ENCODE measurements at places on chromosomes 7 and 10. TPM values are rescaled to one million over a fixed set of nuclear protein-coding genes. Genes with fewer than 3 reads are reported as not detected.
A peak's percentile ranks its signal among the peaks of the same experiment; 100 is the strongest.

Gene FANK1
- 0.67 TPM for total RNA-seq

Gene FEZF1
- total RNA-seq, result not detected

DNA sequence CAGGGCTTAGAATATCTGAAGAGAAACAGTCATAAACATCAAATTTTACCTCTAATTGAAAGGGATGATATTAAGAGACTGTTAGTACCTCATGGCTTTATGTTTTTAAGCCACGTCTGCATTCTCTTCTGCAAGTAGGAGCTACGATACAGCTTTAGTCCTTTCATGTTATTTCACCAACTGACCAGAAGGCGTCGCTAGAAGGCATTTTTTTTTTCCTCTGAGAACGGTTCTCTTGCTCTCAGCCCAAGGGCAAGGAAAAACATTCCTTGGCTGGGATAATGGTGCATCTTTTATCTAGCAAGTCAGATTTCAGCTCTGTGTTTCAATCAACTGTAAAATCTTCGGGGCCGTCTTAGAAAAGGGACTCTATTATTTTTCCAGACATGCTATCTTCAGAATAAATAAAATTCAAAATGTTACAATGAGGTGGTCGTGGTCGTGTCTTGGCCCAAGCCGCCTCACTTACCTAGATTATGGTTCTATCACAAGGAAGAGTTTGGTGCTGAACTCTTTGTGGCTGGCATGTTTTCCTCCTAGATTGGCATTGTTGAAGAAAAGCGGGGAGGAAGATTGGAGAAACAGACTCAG is 41.6 kb upstream of the LYZL2 start:
- no peaks in the 10 kb centered on the region for H3K27me3 ChIP-seq
- no peak overlapping the region for H3K27ac ChIP-seq

GRCh38 chr10:97854743-97855142 is 5.1 kb downstream of the GOLGA7B start:
- no peak for DNase-seq
- H3K27me3 ChIP-seq, result no peaks in the 10 kb centered on the region
- no peaks in the 10 kb centered on the region for H3K36me3 ChIP-seq
- no peak overlapping the region for H3K4me3 ChIP-seq
- no peaks in the 10 kb centered on the region for H3K4me1 ChIP-seq

DNA sequence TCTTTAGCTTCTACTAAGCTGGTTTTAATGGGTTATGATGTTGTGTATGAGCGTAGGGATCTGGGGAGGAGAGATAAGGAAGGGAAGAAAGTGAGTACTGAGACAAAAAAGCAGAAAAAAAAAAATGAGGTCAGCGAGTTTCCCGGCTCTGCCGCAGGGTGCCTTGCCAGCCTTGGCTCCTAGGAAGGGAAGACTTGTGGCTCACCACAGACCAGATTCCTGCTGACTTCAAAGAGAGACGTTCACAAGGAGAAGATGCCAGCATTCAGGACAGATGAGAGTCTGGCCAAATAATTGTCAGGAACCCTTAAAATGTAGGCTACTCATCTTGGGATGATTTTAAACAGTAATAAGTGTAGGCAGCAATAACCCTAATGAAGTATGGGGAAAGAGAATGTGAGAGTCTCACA is 11.4 kb upstream of the FAS start:
- H3K27me3 ChIP-seq, result no peaks in the 10 kb centered on the region
- no peaks in the 10 kb centered on the region for H3K36me3 ChIP-seq
- no peak for DNase-seq
- H3K4me3 ChIP-seq, result no peak overlapping the region

Gene ADIRF
- 195 TPM for total RNA-seq

- no peak for DNase-seq
- no peaks in the 10 kb centered on the region for H3K36me3 ChIP-seq
- H3K27ac ChIP-seq, result no peak overlapping the region
- no peaks in the 10 kb centered on the region for H3K27me3 ChIP-seq
Measured at GRCh38 chr7:34756025-34756437, 98.0 kb downstream of the NPSR1 start.

DNA sequence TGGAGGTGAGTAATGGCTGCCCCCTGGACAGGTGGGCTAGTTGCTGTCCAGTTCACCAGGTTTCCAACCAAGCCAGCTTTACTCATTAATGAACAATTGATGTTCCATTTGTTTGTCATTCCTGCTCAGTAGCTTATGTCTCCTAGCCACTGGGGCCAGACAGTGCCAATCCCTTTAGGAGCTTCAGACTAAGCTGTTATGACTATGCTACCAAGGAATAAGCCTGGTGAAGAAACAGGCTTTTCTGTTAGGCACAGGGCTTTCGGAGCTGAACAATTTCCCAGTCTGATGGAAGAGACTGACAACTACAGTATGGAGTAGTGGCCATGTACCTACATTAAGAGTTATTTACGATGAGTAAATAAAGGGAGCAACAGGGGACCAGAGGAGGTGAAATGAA is 2.1 kb upstream of the FMC1 start:
- no peaks in the 10 kb centered on the region for H3K27me3 ChIP-seq
- H3K4me1 ChIP-seq, result no peaks in the 10 kb centered on the region
- no peaks in the 10 kb centered on the region for H3K36me3 ChIP-seq
- no peak overlapping the region for H3K4me3 ChIP-seq
- DNase-seq, result no peak

DNA sequence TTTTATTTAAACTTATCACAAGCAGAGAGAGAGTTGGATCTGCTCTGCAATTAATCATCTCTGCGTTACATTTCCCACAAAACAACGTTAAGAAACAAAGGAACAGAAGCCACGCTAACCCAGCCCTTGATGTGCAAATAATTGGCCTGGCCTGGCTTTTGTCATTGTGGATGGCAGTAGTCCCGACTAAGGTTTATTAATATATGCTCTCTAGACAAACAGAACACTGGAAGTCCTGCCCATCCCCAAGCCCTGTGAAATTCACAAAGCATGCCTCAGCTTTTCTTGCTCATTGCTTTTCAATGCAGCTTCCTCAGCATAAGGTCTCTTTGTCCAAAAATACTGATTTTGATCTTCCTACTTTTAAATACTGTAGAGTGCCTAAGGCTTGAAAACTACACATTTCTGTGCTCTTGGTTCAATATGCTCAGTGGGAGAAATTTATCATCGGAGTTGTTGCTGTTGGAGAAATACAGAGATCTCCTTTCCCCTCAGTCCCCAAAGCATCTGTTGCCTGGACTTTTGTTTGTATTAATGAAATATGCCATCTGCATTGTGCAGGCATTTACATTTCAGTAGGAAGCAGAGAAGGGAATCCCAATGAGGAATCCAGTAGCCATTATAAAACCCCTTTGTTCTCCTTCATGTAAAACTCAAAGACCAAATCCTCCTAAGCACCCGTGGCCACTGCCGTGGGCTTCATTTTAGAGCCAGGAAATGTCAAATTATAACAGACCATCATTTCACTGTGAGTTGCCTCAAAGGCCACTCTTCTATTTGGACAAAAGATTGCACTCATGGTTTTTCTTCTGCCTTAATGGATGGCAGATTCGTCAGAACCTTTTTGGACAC is 61.1 kb downstream of the SORCS1 start:
- H3K4me3 ChIP-seq, result no peak overlapping the region
- H3K36me3 ChIP-seq, result no peaks in the 10 kb centered on the region
- DNase-seq, result no peak
- no peaks in the 10 kb centered on the region for H3K4me1 ChIP-seq

- no peak overlapping the region for H3K4me3 ChIP-seq
- H3K36me3 ChIP-seq, result peaks cover 34% of the 10 kb centered on the region
- peak overlapping the region; percentile 17 for H3K27ac ChIP-seq
- no peaks in the 10 kb centered on the region for H3K27me3 ChIP-seq
- no peaks in the 10 kb centered on the region for H3K4me1 ChIP-seq
Measured at GRCh38 chr7:151345576-151346469, 4.2 kb downstream of the NUB1 start.

Gene GATA3
- 0.52 TPM for total RNA-seq

- H3K27me3 ChIP-seq, result no peaks in the 10 kb centered on the region
- DNase-seq, result no peak
- H3K27ac ChIP-seq, result no peak overlapping the region
- H3K36me3 ChIP-seq, result no peaks in the 10 kb centered on the region
Measured at GRCh38 chr7:25218191-25218590, 10.1 kb downstream of the NPVF start.

Gene PCLO
- 2.9 TPM for total RNA-seq

Gene PNLIPRP2
- not detected for total RNA-seq

- no peak for DNase-seq
- no peak overlapping the region for H3K4me3 ChIP-seq
Measured at GRCh38 chr10:6221971-6222751, 19.4 kb downstream of the PFKFB3 start.

GRCh38 chr10:77500754-77501151 is 136.9 kb downstream of the KCNMA1 start:
- no peaks in the 10 kb centered on the region for H3K36me3 ChIP-seq
- no peaks in the 10 kb centered on the region for H3K4me1 ChIP-seq
- no peak overlapping the region for H3K4me3 ChIP-seq
- no peak overlapping the region for H3K27ac ChIP-seq
- H3K27me3 ChIP-seq, result no peaks in the 10 kb centered on the region

- H3K27ac ChIP-seq, result no peak overlapping the region
- H3K36me3 ChIP-seq, result peaks cover 92% of the 10 kb centered on the region
- DNase-seq, result no peak
Measured at GRCh38 chr10:103089493-103089892, 103.6 kb downstream of the NT5C2 start.

- H3K4me3 ChIP-seq, result no peak overlapping the region
- no peaks in the 10 kb centered on the region for H3K36me3 ChIP-seq
- no peaks in the 10 kb centered on the region for H3K27me3 ChIP-seq
- H3K27ac ChIP-seq, result no peak overlapping the region
Measured at GRCh38 chr10:123398756-123399155, 244.6 kb downstream of the BUB3 start.

DNA sequence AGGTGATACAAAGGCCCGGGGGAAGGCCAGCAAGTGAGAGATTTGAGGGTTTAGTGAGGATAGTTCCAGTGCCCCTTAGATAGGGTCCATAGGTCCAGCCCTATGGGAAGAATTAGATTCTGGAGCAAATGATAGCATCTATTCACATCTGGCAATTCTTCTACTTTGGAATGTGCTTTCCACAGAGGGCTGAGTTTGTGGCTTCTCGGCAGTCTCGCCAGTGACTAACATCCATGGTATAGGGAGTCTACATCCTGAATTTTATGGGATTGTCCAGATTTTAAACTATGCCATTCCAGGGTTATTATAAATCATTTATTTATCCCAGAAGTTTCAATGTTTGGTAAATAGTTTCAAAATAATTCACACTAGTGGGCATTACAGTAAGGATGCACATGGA is 207.3 kb upstream of the ADO start:
- no peaks in the 10 kb centered on the region for H3K36me3 ChIP-seq
- DNase-seq, result no peak
- no peaks in the 10 kb centered on the region for H3K27me3 ChIP-seq
- no peak overlapping the region for H3K4me3 ChIP-seq

DNA sequence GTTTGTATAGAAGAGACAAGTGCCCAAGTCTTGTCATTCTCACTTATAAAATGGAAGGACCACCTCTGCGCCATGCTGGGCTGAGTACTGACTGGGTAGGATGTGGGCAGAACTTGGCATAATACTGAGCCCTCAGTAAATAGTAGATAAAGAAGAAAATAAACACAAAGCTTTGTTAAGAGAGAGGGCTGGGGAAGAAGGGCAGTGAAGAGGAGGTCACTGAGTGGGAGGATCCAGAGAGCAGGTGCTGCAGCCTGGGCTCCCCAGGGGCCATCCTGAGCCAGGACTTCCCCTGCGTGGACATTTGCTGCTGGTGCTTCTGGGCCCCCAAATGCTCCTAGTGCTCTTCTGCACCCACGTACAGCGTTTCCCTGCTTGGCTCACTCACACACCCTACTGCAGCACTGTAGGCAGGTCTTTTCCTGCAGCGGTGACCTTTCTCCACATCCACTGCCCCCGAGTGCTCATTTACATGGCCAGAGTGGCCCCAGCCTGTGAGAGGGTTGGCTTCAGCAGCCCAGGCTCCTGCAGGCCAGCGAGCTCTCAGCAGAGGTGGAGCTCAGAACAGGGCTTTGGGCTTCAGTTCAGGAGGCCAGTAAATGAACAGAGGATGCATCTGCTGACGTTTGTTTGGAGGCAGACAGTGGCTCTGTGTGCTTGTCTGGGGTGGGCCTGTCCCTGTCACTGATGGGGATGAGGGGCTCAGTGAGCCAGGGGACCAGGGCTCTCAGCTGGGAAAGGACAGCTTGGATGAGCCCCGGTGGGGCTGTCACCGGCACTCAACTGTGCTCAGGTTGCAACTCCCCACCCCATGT is 164.6 kb downstream of the ADARB2 start:
- H3K27me3 ChIP-seq, result no peaks in the 10 kb centered on the region
- no peaks in the 10 kb centered on the region for H3K36me3 ChIP-seq
- no peak overlapping the region for H3K27ac ChIP-seq
- H3K4me1 ChIP-seq, result no peaks in the 10 kb centered on the region

DNA sequence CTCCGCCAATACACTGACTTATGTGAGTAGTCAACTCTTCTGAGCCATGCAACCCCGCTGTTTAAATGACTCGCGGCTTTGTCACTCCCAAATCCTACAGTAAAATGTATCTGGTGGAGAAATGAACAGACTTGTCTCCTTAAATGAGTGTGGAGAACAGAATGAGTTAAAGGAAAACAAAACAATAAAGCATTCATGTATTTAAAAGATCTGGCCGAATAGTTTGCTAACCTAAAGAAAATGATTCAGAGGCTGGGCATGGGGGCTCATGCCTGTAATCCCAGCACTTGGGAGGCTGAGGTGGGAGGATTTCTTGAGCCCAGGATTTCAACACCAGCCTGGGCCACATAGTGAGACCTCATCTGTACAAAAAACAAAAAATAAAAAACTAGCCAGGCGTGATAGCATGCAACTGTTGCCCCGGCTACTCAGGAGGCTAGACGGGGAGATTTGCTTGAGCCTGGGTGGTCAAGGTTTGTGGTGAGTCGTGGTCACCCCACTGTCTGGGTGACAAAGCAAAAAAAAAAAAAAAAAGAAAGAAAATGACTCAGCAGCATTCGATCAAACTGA is 86.5 kb upstream of the PFKP start:
- H3K4me1 ChIP-seq, result no peaks in the 10 kb centered on the region
- H3K27me3 ChIP-seq, result no peaks in the 10 kb centered on the region
- no peak overlapping the region for H3K27ac ChIP-seq
- H3K36me3 ChIP-seq, result no peaks in the 10 kb centered on the region

GRCh38 chr10:3331187-3331586 is 158.6 kb upstream of the PITRM1 start:
- no peaks in the 10 kb centered on the region for H3K4me1 ChIP-seq
- H3K4me3 ChIP-seq, result no peak overlapping the region
- no peak for DNase-seq
- no peaks in the 10 kb centered on the region for H3K27me3 ChIP-seq

Gene IFIT1
- 6.7 TPM for total RNA-seq

Gene GPR146
- 18.6 TPM for total RNA-seq

DNA sequence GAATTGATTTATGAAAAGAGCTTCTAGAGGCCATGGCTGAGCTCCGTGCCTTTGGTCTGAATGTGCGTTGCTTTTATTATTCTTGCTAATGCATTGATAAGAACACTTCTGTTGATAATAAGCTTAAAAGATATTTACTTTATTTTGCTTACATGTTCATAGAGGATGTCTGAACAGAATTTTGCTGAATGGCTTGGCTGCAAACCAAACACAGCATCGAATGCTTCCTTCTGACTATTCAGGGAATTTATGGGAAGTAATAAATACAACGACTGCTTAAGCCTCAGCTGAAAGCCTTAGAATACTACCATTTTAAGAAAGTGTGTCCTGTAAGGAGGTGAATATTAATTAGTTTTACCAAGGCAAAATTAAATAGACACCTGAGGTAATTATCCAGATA is 643.5 kb upstream of the POT1 start:
- H3K27ac ChIP-seq, result no peak overlapping the region
- no peak overlapping the region for H3K4me3 ChIP-seq
- no peaks in the 10 kb centered on the region for H3K36me3 ChIP-seq
- no peak for DNase-seq
- no peaks in the 10 kb centered on the region for H3K4me1 ChIP-seq

Gene BET1
- 14.1 TPM for total RNA-seq
